ENCODE measurements at places on chromosomes 1 and 21.

DNA sequence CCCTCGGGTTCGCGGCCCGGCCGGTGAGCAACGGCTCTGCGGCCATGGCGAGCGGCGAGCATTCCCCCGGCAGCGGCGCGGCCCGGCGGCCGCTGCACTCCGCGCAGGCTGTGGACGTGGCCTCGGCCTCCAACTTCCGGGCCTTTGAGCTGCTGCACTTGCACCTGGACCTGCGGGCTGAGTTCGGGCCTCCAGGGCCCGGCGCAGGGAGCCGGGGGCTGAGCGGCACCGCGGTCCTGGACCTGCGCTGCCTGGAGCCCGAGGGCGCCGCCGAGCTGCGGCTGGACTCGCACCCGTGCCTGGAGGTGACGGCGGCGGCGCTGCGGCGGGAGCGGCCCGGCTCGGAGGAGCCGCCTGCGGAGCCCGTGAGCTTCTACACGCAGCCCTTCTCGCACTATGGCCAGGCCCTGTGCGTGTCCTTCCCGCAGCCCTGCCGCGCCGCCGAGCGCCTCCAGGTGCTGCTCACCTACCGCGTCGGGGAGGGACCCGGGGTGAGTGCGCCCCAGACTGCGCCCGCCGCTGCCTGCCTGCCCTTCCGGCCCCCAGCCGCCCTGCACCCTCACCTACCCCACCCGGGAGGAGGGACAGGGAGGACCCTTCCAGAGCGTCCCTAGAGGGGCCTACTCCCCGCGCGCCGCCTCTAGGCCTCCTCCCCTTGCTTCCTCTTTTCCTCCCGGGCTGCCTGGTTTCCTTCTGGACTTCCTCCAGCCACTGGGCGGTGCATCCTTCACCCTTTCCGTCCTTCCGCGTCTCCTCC, at the start of gene RNPEP:
Gene RNPEP, plus strand, starts transcription at position 26 of the 757 bp plus-strand sequence. Its CDS starts 19 bp downstream, at position 45.
- peak; percentile 26 for DNase-seq

GRCh38 chr1:209446356-209446755, 137.2 kb upstream of the CAMK1G start:
- no peak for DNase-seq

GRCh38 chr1:234907940-234908405, 220.7 kb downstream of the TOMM20 start:
- peak; percentile 60 for DNase-seq

DNA sequence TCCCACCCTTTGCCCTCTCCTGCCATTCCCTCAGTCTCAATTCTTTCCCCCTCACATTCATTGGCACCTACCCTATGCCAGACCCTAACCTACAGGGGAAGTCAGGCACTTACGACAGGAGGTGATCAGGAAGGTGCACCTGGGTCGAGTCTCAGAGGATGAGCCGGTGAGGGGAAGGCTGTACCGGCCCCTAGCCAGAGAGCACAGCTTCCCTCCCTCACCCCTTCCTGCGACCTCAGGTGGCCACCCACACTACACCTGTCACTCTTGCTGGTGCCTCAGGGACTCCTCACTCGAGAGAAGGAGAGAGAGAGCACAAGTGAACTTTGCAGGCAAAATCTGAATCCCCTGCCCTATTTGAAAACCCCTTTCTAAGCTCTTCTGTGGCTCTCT, 1.7 kb upstream of the MYOM3 start:
- no peak for DNase-seq

DNA sequence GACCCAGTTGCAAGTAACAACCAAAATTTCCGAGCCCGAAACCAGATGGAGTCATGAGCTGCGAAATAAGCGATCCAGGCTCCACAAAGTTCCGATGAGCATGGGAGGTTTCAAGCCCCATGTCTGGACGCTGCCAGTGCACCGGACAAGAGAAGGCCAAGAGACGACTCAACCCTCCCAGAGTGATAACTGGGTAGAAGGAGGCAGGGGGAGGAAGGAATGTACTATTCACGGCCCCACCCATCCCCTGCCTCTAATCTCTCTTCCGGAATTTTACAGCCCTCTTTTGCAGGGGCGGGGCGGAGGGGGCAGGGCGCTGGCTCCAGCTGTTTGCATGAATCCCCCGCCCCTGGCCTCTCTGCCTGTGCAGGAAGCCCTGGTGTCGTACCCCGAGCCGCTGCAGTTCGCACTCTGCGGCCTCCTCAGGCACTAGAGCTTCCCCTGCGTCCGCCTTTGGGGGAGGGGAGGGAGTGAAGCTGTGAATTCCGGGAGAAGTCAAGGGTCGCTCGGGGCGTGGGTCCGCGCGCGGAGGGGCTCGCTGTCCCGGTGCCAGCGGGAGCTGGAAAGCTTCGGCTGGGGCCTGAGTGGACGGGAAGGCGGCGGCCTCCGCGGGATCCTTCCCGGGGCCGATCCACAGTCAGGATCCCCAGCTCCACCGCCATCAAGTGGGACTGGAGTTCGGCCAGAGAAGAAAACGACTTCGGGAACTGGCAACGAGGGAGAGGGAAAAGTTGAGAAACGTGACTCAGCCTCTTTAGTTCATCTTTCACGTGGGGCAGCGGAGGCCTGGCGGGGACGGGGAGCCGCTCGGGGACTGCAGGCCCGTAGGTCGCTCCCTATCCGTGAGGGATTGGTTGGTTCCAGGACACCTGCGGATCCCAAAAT, 6.3 kb upstream of the PTP4A2 start:
- peak; percentile 38 for DNase-seq

- no peak for DNase-seq
Observed at GRCh38 chr1:28258628-28259251, 578 bp upstream of the SESN2 start.

GRCh38 chr21:34589511-34590282, 25.2 kb downstream of the RCAN1 start:
- no peak for DNase-seq
